ENCODE measurements at places on chromosomes 5 and 9.

DNA sequence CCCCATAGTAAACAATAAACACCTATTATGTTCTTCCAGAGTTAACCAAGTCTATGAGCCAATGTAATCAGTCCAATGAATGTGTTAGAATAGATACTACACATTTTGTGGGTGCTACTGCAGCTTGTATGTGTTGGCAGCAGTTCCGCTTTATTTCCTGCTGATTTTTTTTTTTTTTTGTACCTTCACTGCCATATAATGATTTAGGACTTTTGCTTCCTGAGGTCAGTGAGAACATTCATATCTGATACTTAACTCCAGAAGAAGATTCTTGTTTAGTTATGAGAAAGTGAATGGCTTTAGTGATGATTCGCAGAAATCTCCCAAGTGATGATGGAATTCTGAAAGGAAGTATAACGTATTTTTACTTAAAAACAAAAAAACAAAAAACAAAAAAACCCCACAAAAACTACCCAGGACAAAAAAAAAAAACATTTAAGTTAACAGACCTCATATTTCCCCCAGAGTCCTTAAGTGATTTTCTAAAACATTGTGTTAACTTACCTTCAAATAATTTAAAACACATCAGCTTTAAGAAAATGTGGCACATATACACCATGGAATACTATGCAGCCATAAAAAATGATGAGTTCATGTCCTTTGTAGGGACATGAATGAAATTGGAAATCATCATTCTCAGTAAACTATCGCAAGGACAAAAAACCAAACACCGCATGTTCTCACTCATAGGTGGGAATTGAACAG, 24.7 kb upstream of the LMNB1 start:
- DNase-seq = peak; percentile 40

DNA sequence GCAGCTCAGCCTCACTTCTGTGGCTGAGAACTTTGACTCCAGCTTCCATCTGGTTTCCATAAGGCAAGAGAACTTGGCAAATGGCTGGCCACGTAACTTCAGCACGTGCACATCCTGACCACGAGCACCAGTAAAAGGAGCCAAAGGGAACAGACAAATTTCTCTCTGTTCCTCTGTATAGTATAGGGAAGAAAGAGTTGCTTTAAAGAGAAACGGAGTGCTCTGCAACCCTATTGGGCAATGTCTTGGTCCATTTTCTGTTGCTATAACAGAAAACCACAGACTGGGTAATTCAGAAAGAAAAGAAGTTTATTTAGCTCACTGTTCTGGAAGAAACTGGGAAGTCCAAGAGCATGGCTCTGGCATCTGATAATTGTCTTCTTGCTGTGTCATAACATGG, 558.7 kb downstream of the ACTL7B start:
- DNase-seq = no peak

- DNase-seq = no peak
Measured at GRCh38 chr9:116152941-116153764, 438 bp upstream of the PAPPA start.

- no peak for DNase-seq
Measured at GRCh38 chr9:72140586-72140985, 8.7 kb upstream of the GDA start.

DNA sequence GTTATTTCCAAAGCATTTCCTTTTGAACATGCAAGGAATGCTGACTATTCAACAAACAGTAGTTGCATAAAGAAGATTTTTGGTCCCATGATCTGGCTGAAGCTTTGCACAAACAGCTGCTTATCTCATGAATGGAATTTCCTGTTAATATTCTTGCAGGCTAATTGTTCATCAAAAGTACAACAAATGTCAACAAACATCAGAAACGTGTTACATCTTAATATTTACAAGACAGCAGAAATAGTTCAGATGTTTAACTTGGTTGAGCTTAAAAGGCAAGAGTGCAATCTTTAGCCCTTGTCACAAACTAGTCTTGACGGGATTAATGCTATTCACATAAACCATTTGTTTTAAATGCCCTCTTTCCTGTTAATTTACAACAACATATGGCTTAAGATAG, 47.9 kb upstream of the BASP1 start:
- DNase-seq = no peak

DNA sequence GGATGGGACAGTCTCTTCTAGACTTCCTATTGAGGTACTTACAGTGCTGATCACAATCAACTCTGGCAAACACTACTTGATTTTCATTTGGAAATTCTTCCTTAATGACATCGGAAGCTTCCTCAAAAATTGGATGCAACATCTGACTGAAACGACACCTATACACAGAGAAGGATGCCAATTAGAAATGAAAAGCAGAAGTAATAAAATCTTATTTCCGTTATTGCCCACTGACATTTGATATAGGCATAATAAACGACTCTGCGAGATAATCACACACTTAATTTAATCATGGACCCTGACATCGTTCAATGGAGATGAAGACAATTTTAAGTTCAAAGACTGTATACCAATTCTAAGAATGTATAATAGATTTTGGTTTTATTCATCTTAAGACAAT, 46.4 kb downstream of the ERP44 start:
- DNase-seq = peak; percentile 16

- DNase-seq = no peak
Measured at GRCh38 chr5:80275347-80275746, 19.5 kb upstream of the SERINC5 start.

GRCh38 chr9:112556497-112557442, 70.1 kb downstream of the KIAA1958 start:
- DNase-seq = no peak

- DNase-seq = peak; percentile 3
Measured at GRCh38 chr5:4941957-4942830, 197.9 kb upstream of the ADAMTS16 start.

- DNase-seq = no peak
Measured at GRCh38 chr9:127417131-127418036, 6.8 kb upstream of the ZNF79 start.

DNA sequence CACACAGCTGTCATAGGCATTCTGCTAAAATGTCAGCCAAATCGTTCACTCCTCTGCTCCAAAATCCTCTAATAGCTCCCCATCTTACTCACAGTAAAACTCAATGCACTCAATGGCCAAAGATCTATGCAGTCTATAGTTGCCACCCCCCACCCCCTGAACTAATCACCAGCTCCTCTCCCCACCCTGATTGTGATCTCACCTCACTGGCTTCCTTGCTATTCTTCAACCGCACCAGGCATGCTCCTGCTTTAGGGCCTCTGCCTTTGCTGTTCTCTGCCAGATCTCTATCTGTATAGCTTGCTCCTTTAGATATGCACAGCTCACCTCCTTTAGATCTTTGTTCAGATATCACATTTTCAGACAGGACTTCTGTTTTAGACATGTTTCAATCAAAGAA, 33.2 kb upstream of the SNX2 start:
- no peak for DNase-seq

GRCh38 chr5:154189256-154189818, 1.2 kb upstream of the GALNT10 start:
- DNase-seq = no peak

GRCh38 chr5:180594311-180595045, 3.2 kb upstream of the SCGB3A1 start:
- no peak for DNase-seq

DNA sequence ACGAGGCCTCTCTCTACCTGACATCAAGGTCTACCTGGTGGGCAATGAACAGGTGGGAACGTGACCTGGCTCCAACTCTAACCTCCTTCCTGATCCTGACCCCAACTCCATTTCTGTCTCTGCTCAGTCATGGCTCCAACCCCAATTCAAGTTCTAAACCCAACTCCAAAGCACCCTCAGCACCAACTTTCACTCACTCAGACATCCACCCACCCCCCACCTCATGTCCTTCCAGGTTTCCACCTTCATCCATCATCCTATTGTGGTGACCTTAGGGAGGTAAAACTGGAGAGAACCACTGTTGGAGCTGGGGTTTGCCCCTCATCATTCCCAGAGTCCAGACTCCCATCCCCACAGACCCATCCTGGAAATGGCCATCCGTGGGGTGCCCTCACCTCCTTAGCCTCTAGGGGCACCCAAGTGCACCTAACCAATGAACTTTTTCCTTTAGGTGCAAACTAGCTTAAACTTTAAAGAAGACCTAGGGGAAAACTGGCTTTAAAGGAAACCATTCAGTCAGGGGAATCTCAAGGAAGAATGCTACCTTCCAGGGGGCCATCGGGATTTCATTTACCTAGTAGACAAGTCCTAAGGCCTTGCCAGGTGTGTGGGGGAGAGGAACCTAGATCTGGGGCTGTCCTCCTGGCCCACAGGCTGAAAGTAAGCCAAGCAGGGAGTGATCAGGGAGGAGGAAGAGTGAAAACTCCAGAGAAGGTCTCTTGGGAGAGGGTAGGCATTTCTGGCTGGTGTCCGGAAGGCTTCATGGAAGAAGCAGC, 11.3 kb downstream of the RGS14 start:
- DNase-seq = no peak

- DNase-seq = peak; percentile 24
Measured at GRCh38 chr5:91499943-91500531, 116.9 kb upstream of the ARRDC3 start.

DNA sequence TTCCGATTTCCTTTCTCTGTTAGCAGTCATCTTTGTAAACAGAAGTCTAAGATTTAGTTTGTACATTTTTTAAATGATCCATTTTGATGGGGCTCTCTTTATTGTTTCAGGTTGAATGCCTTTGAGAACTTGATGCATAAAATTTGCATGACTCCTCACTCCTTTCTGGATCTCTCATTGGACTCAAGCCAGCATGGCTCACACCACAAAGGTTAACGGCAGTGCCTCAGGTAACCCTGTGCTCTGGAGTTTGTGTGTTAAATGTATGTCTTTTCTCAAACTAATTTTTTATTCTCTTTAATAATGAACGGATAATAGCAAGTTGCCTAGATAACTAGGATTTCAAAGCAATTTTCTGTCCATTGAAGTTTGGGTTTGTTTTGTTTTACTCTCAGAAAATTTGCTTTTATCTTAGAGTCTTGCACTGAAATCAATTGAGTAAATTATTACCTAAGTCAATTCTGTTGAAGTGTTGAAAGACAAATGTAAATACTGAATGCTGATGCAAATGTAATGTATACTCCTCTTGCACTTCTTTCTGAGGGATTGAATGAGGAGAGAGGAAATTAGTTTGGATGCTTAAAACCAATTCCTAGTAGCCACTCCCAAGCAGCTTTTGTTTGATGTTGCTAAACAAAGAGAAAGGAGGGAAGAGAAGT, 164.6 kb upstream of the DMRT1 start:
- DNase-seq = no peak
